ENCODE measurements at places on chromosomes 5 and 9.

DNA sequence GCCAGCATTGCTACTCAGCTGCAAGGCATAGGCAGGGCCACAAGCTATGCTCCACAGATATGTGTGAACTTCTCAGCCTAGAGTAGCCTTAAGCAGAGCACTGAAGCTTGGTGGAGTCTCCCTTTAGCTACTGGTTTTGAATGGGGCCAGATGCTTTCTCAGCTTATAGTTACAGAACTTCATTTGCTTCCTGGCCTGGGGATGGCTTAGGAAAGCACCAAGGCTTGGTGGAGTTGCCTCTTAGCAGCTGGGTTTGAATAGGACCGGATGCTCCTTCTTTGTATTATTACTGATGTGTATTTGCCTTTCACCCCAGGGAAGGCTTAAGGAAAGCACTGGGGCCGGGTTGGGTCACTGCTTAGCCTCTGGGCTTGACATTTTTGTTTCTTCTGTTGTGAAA lies 497.8 kb upstream of the SEMA6A start:
- DNase-seq = no peak

DNA sequence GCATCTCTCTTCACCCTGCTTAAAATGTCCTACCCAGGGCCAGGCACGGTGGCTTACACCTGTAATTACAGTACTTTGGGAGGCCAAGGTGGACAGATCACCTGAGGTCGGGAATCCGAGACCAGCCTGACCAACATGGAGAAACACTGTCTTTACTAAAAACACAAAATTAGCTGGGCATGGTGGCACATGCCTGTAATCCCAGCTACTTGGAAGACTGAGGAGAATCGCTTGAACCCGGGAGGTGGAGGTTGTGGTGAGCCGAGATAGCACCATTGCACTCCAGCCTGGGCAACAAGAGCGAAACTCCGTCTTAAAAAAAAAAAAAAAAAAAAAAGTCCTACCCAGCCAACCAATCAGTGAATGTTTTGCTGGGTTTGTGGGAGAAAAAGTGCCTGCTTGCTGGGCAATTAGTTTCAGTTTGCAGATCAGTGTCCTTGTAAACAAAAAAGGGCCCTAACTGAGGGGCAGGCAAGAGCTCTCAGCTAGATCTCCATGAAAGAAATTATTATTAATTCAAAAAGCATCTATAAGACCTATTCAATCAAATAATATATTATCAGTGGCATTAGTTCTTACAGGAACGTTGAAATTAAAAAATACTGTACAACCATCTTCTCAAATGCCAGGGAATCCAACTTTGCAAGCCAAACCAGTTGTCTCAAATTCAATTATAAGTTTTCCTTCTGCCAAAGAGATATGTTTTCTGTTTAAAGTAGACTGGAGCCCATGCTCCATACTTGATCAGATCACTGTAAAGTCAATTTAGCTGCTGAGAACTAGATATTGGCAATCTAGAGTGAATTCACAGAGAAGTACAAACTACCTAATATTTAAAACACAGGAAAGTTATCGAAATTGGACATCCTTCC lies 3.9 kb downstream of the MEGF9 start:
- DNase-seq = no peak

- DNase-seq = no peak
These were observed 11.0 kb downstream of the MPDZ start for GRCh38 chr9:13268469-13268868.

DNA sequence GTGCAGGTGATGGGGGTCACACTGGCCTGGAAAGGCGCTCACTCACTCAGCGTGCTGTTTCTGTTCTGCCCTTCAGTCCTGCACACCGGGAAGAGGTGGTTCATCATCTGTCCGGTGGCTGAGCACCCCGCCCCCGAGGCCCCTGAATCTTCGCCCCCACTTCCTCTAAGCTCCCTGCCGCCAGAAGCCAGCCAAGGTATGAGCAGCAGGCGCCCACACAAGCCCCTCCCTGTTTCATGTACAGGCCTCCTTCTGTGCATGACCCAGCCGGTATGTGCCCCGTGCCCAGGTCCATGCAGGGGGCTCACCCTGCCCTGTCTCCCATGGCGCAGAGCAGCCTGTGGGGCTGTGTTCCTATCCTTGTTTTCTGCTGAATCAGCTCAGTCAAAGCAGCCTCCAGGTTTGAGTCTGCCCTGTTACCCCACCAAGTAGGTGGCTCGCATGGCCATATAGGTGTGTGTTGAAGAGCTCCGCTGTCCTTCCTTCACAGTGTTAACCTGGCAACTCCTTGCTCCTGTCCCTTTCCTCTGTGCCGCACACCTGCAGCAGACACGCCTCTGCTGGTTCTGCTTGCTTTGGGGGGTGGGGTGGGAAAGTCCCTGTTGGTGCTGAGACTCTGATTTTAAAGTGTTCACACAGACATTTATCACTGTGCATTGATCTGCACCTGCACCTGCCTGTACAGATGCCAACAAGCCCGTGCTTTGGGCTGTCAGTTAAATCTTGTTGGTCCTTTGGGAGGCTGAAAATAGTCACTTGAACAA lies 84.8 kb downstream of the WNK2 start:
- no peak for DNase-seq

Data from activated CD8-positive, alpha-beta memory T cell treated with anti-CD3 and anti-CD28 coated beads for 48 hours (primary cell).